ENCODE measurements at places on chromosomes 5 and 9.

GRCh38 chr9:38706493-38706892 lies 13.4 kb downstream of the FAM240B start:
- DNase-seq = no peak

GRCh38 chr5:96881511-96882115 lies 5.3 kb downstream of the ERAP2 start:
- DNase-seq = no peak

DNA sequence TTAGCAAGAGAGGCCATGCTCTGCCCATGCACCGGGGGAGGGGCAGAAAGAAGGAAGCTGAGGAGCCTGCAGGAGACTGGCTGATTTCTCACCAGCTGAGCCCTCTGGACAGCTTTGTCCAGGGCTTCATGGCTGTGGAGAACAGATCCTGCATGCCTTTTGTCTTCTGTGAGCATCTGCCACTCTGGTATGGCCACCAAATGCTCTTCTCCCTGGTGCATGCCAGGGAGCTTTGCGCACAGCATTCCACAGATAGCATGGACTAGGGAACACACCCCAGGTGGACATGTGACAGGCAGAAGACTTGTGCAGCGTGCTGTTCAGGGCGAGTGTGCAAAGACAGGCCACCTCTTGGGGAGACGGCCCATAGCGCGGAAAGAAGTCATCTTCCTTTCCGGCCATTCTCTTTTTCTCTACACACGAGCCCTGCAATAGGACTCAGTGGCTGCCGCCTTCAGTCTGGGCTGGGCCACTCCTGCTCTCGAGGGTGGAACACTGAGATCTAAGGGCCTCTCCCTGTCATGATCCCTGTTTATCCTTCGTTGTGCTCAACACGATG lies 56.7 kb downstream of the GADD45G start:
- no peak for DNase-seq

- no peak for DNase-seq
Observed at GRCh38 chr5:28463728-28464127, 1425.3 kb upstream of the CDH9 start.

DNA sequence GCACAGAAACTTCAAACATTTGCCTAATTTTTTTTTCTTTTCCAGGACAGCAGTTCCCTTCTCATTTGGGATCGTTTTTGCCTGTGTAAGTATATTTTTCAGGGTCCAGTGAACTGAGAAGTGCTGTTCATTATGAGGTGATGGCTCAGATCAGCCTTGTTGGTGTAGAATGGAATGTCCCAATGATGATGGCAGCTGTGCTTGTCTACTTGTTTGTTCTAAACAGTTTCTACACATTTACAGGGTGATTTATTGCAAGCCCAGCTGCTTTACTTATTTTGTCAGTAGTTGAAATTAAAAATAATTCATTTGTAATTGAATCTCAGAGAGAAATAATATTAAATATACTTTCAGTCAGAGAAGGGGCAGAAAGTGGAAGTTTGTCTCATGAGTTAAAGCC lies 337.6 kb upstream of the SEMA6A start:
- DNase-seq = no peak

GRCh38 chr9:81893929-81894328 lies 34.3 kb upstream of the SPATA31D4 start:
- no peak for DNase-seq

DNA sequence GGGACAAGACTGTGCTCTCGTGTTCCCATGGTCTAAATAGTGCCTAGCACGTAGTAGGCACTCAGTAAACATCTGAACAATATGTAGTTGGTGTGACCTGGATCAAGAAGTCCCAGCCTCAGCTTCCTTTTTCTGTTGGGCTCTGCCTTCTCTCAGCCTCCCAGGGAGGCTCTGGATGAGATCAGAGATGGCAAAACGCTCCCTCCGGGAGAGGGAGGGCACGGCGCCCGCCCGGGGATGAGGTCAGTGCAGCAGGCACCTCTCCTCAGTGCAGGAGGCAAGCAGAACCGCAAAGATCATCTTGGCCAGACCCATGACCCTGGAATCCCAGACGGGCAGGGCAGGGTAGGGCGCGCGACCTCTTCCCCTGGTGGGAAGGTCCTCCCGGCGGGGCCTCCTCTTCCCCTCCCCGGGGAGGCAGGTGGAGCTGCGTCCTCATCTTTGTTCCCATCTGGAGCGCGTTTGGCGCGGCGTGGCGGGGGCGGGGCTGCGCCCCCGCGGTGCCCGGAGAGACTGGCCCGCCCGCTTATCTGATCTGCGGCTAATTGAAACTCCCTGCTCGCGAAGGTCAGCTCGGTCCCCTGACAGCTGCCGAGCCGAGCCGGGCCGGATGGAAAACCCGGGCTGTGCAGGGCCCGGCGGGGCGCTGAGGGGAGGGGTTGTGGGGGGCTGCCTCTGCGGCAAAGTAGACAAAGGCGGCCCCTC lies 60.9 kb downstream of the CXXC5 start:
- peak; percentile 86 for DNase-seq

DNA sequence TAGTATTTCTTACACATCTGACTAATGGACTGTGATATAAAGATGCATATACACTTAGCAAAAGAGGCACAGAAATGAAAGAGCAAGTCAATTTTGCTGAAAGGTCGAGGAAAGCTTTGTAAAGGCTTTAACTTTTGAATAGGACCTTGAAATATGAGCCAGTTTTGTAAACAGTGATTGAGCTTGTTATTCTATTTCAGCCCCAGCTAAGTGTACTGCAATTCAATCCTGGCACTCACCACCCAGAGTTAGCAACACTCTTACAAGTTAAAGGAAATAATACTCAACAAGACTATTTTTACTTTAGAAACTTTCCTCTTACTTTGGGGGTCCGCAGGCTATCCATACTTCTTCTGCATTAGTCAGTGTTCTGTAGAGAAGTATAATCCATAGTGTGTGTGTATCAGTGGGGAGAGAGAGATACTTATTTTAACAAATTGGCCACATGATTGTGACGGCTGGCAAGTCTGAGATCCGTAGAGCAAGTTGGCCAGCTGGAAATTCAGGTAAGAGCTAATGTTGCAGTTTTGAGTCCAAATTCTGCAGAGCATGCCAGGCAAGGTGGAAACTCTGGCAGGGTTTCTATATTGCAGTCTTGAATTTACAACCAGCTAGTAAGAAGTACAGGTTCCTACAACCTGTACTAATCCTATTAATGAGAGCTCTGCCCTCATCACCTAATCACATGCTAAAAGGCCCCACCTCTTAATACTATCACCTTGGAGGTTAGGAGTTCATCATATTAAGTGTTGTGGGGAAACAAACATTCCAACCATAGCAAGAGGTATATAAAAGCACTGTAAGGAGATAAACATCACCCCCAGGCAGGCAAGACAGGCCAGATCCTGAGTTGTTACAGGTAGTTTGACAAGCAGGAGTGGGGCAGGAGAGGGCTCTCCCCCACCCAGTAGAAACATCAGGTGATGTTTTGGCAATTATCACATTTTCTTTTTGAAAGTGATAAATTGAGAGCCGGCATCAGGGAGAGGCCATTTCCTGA lies 33.6 kb downstream of the IL7R start:
- no peak for DNase-seq

DNA sequence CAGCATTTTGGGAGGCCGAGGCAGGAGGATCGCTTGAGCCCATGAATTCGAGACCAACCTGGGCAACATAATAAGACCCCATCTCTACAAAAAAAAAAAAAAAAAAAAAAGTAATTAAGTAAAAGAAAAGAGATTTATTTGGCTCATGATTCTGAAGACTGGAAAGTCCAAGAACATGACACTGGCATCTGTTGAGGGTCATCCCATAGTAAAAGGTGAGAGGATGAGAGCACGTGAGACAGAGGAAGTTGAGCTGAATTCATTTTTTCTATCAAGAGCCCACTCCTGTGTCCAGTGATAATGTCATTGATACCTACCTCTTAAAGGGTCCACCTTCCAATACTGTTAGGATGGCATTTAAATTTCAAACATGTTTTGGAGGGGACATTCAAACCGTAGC lies 19.8 kb downstream of the CREBRF start:
- DNase-seq = no peak

DNA sequence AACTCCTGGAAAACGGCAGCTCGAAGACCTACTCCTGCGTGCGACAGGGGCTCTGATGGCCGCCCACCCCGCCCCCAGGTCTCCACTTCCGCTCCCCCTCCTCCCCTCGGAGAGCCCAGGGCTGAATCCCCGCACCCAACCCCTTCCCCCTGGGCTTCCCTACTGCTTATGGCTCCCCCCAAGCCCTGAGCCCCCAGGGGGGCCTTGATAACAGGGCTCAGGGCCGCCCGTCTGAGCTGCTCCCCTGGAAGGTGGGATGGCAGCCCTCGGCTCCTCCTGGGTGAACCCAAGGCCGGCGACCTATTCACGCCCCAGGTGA lies 30.4 kb downstream of the GLT6D1 start:
- DNase-seq = no peak

GRCh38 chr9:110198357-110198756 lies 9.6 kb downstream of the C9orf152 start:
- DNase-seq = no peak

DNA sequence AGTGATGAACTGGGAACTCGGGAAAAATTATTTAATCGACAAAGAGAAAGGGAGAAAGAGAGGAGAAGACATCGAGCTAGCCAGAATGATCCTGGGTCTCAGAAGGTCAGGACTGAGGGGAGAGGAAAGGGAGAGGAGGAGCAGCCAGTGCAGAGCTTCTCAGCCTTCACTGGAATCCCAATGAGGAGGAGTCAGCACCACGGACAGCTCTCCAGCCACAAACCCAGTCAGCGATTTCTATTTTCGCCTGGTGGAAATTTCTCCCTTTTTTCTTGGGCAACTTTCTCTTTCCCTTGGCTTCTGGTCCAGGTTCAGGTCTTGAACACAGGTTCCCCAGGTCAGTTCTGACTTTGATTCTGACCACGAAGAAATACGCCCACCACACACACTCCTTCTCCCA lies 1.6 kb upstream of the BRINP1 start:
- DNase-seq = no peak

DNA sequence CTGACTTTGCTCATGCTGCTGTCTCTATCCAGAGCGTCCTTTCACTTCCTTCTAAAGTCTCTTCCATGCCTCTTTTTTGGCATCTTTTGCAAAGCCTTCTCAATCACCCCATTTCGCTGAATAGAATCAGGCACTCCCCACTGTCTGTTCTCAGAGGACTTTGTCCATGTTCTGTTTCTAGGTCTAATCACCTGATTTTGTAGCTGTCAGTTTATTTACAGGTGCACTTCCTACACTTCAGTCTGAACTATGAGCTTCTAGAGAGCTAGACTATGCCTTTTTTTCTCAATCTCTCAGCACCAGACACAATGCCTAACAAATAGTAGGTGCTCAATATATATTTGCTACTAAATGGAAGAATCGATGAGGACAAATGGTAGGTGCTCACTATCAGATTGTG lies 29.9 kb downstream of the TLR4 start:
- no peak for DNase-seq

DNA sequence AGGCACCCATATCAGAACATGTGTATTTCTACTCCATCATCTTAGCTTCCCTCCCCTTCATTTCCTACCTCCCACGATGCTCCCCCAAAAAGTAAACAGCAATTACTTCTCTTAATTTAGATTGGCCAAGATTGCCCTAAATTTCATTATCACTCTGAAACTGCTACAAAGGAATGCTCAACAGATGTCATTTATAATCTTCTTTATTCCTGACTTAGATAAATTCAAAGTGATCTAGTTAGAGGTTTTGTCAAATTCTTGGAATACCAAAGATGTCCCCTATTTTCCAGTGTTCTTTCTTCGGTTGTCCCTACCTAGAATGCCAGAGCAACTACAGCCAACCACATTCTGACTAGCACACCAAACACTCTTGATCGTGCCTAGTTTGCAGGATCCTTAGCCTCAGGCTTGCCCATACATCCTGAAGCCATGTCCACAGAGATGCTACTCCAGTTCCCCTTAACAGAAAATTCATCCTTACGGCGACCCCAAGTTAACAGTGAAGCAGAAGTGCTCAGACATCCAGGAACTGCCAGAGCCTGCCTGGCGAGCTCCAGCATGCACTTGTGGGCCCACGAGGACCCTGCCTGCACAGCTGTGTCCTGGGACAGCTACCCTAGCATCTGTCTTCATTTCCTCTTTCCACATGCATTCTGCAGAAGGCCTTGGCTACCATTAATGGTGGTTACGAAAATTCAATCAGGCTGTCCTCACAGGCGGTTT lies 31.6 kb downstream of the DAP start:
- DNase-seq = no peak

DNA sequence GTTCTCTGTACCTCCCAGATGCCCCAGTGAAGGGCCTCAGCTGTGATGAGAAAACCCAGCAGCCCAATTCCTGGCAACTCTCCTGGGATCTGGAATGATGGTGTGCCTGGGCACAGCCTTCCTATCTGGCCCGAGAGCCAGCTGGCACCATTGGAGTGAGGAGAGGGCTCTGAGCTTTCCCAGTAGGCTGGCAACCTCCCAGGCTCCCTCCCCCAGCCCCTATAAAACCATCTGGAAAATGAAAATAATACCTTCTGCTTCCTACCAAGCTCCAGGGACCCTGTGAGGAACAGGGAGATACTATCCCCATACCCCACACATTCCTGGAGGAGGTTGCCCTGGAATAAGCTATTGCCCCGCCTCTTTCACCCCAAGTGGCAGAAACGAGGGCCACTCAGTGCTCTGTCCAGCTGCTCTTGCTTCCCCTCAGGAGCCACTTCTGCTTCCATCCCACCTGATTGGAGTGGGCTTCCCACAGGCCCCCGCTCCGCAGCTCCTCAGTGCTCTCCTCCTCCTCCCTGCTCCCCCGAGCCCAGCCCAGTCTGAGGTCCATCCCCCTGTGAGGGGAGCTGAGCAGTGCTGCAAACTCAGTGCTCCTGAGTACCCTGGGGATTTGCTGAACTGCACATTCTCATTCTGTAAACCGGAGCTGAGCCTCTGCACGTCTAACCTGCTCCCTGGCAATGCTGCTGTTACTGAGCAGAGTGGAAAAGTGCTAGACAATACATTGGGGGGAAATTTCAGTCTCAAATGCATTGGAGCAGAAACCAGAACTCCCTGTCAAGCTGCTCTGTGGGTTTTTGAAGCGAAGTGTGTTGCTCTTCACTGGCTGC lies 74.7 kb downstream of the THBS4 start:
- peak; percentile 89 for DNase-seq

GRCh38 chr5:77852068-77852513 lies 76.0 kb upstream of the TBCA start:
- no peak for DNase-seq

DNA sequence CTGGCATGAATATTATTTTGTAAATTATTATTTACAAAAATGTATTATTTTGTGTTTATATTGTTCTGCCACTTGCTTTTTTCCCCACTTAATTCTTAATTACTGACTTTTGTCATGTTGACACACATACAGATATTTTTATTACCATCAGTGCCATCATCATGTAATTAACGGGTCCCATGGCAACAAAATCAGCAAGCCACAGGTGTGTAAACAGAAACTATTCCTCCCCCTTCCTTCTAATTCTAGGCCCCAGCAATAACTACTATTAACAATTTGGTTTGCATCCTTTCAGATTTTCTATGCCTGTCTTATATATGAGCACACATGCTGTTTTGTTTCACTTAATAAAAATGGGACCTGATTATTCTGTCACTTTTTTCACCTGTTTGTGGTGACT lies 29.3 kb downstream of the CYFIP2 start:
- DNase-seq = no peak

- DNase-seq = no peak
Observed at GRCh38 chr5:40046792-40047191, 622.0 kb upstream of the DAB2 start.

Data from BE2C (cell line).